Vagina (tissue), 2 donors: ENCODE measurements at places on chromosomes 11 and 22. TPM values are rescaled to one million over a fixed set of nuclear protein-coding genes. Genes with fewer than 3 reads are reported as not detected.

Gene CTSW
- 0.74 TPM for total RNA-seq

Gene LDHAL6A
- total RNA-seq: not detected

Gene HORMAD2
- not detected for total RNA-seq

Gene HBG2
- not detected for total RNA-seq

Gene OR8G1
- not detected for total RNA-seq

Gene CXCR5
- total RNA-seq: not detected

- no peak overlapping the region for H3K27ac ChIP-seq
- no peak overlapping the region for H3K4me3 ChIP-seq
- H3K27me3 ChIP-seq: no peaks in the 10 kb centered on the region
- H3K4me1 ChIP-seq: peaks cover 28% of the 10 kb centered on the region
- no peak for DNase-seq
Measured at GRCh38 chr11:57405271-57405860, 14.9 kb upstream of the PRG2 start.

DNA sequence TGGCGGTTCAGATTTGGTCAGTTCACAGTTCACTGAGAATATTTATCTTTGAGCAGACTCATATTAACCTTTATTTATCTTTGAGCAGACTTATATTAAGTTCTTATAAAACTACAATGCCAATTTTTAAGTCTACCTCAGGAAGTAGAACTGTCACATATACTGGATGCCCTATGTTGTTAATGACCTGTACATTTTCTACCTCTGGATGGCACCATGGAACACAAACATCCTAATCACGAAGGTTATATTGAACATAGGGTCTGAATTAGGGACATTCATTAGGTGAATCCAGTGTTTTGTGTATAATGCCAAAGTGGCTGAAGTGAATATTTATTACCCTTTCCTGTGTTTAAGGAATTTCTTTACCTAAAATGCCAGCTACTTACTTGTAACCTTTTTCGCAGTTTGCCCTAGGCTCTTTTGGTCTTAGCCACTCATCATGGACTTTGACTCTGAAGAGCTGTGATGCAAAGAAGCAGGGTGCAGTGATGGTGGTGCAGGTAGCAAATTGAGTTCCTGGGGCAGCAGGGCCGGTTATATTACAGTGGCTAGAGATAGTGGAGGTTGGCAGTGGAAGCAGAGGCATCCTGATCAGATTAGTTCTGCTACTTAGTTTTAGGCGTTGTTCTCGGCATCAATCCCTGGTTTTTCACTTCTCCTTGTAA, 71.8 kb downstream of the STIM1 start:
- no peak overlapping the region for H3K27ac ChIP-seq
- H3K4me3 ChIP-seq: no peak overlapping the region
- H3K4me1 ChIP-seq: peaks cover 11% of the 10 kb centered on the region
- no peaks in the 10 kb centered on the region for H3K27me3 ChIP-seq
- H3K36me3 ChIP-seq: no peaks in the 10 kb centered on the region

- peaks cover 30% of the 10 kb centered on the region for H3K36me3 ChIP-seq
- H3K27me3 ChIP-seq: no peaks in the 10 kb centered on the region
- no peak overlapping the region for H3K4me3 ChIP-seq
Measured at GRCh38 chr11:5679811-5680210, 5.1 kb downstream of the TRIM5 start.

GRCh38 chr22:44802956-44803355, 50.6 kb downstream of the ARHGAP8 start:
- no peaks in the 10 kb centered on the region for H3K27me3 ChIP-seq
- no peaks in the 10 kb centered on the region for H3K36me3 ChIP-seq
- H3K4me3 ChIP-seq: no peak overlapping the region
- H3K4me1 ChIP-seq: no peaks in the 10 kb centered on the region
- no peak overlapping the region for H3K27ac ChIP-seq
- DNase-seq: no peak

- H3K27ac ChIP-seq: no peak overlapping the region
- no peaks in the 10 kb centered on the region for H3K27me3 ChIP-seq
- DNase-seq: no peak
Measured at GRCh38 chr11:3959015-3959902, 103.8 kb downstream of the STIM1 start.

DNA sequence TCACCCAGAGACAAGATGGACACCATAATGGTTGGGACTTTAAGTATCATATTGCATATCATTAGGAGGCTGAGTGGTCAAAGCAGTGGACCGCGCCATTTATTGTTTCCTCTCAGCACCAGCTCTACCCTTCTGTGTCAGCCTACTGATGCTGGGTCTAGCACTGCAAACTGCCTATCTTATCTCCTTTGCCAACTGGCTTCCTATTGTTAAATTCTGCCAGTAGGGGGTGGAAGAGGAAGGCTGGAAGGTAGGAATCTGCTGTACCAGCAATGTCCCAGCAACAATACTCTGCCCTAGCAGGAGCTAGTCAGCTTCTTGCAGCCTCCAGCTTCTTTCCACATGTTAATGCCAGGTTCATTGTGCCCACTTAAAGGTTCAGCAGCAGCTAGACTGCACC, 367.1 kb upstream of the PDGFD start:
- DNase-seq: no peak
- no peaks in the 10 kb centered on the region for H3K27me3 ChIP-seq
- no peak overlapping the region for H3K27ac ChIP-seq
- H3K36me3 ChIP-seq: no peaks in the 10 kb centered on the region
- H3K4me3 ChIP-seq: no peak overlapping the region
- H3K4me1 ChIP-seq: peaks cover 10% of the 10 kb centered on the region

DNA sequence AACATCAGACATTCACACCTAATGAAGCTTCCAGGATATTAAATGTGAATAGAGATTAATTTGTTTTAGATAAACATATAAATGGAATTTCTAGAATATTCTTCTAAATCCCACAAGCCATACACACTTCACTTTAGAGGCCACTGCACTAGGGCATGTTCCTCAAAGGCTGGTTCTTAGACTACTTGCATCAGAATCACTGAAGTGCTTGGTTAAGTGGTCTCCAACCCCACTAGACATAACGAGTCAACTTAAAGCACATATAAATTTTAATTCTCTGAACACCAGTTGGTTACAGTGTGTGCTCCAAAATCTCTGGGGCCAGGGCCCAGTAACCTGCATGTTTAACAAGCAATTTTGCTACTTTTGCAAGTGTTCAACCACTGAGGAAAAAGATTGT, 7.9 kb upstream of the ALKBH8 start:
- H3K4me1 ChIP-seq: no peaks in the 10 kb centered on the region
- DNase-seq: no peak
- H3K36me3 ChIP-seq: no peaks in the 10 kb centered on the region
- no peak overlapping the region for H3K4me3 ChIP-seq

- no peak overlapping the region for H3K27ac ChIP-seq
- H3K27me3 ChIP-seq: no peaks in the 10 kb centered on the region
- no peaks in the 10 kb centered on the region for H3K36me3 ChIP-seq
- no peak overlapping the region for H3K4me3 ChIP-seq
- H3K4me1 ChIP-seq: no peaks in the 10 kb centered on the region
Measured at GRCh38 chr11:108875134-108875533, 210.3 kb downstream of the DDX10 start.
